Cortex of kidney (tissue), 1 donor: ENCODE measurements at places on chromosomes 3 and 15.

DNA sequence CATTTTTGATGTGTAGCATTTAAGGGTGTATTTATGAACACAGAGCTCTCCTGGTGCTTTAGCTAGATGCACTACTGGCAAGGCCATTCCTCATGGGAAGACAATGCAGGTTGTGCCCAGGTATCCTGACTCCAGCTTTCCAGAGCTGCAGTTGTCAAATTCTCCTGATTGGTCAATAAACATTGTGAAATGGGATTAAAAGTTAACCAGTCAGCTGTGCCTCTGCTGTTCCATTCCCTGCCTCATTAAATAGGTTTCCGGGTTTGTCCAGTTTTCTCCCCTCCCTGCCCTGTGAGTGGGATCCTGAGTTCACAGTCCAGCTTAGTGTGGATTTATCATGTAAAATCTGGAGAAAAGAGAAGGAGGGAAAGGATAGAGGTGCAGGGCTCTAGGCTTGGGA is 207.3 kb downstream of the SQOR start:
- DNase-seq = no peak

DNA sequence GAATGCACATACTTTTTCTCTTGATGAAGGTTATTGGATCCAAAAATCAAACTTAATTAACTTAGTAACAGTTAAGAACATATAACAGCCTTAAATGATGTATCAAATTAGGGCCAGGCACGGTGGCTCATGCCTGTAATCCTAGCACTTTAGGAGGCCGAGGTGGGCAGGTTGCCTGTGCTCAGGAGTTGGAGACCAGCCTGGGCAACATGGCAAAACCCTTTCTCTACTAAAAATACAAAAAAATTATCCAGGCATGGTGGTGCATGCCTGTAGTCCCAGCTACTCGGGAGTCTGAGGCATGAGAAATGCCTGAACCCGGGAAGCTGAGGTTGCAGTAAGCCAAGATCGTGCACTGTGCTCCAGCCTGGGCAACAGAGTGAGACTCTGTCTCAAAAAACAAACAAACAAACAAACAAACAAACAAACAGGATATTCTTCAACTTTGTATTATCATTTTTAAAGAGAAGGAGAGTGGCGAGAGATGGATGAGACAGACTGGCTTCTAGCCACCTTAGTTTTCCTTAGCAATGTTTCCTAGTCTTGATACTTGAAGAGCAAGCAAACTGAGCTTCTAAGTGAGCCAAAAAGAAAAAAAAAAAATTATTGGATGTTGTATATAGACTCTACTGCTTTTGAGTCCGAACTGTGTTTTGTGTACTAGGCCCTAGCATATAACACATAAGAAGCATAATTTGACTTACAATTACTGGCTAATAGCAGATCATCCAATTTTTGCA is 13.8 kb downstream of the SPRED1 start:
- no peak for DNase-seq

- DNase-seq = no peak
These were observed 5.5 kb downstream of the TM2D3 start for GRCh38 chr15:101646672-101647071.

DNA sequence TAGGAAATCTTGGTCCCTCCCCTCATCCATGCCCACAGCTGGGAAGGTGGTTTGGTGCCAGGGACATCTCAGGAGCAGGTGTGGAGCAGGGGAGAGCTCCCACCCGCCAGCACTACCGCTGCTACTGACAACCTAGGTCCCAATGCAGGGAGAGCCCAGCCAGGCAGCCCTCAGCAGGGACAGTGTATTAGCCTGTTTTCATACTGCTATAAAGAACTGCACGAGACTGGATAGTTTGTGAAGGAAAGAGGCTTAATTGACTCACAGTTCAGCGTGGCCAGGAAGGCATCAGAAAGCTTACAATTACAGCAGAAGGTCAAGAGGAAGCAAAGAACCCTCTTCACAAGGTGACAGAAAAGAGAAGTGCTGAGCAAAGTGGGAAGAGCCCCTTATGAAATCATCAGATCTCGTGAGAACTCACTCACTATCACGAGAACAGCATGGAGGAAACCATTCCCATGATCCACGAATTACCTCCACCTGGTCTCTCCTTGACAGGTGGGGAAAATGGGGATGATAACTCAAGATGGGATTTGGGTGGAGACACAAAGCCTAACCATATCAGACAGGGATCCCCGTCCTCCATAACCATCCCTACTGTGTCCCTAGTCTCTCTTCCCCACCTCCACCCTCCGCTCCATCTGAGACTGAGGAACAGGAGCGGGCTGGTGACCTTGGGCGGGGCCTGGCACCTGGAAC is 218.6 kb downstream of the TBC1D2B start:
- DNase-seq = no peak

DNA sequence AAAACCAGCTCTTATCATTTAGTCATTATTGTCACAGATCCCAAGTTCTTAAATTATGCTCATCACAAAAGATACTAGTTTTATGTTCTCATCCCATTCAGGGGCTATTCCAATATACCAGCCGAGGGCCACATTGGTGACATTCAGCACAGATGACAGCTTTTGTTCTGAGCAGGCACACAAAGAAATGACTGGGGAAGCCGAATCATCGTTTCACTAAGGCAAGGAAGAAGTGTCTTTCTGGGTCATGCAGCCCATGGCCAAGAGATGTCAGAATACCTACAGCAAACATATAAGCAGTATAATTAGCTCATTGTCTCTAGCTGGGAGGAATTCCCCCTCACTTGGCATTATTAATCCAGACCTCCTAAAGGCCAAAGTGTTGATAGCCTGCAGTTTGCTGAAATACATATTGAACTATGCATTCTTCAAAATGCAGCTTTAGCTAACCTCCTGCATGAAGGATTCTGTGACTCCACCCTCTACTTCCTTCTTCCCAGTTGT is 100.2 kb downstream of the CNTN4 start:
- DNase-seq = no peak

DNA sequence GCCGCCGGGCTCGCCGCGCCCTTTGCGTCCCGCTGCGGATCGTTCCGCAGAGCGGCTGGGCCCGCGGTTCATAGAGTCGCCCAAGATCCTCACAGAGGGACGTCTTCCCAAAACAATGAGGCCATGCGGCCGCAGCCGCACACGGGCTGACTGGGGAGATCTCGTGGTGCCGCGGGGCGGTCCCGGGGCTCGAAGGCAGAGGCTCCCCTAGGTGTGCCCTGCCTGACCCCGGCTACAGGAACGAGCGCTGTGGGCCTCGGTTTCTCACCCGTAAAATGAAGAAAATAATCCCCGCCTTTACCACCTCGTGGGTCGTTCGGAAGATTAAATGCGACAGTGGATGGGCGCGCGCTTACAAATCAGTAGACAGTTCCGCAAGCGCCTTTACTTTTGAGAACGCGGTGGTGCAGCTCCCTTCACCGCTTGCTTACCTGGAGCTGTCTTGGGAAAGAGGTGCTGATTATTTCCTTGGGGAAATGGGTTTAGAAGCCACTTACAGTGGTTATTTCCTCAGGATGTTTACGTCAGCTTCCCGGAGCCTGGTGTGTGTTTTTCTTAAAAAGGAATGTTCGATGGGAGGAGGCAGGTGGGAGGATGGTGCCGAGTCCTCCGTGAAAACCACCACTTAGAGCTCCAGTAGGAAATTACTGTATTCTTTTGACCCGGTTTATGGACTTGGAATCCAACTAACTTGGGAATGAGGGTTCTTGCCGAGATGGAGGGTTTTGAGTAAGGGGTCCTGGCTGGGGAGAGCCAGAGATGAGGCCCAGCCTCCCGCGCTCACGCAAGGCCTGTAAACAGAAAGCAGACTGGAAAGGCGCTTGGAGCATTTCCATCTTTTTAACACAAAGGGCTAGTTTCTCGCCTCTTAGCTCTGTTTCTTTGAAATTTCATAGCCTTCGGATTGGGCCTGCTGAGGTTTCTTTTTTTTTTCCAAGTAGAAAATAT is 1.9 kb upstream of the MEX3B start:
- no peak for DNase-seq

- no peak for DNase-seq
These were observed 55.8 kb downstream of the TMED3 start for GRCh38 chr15:79366691-79367090.

- no peak for DNase-seq
These were observed 256.1 kb upstream of the ARPP21 start for GRCh38 chr3:35383216-35383615.

DNA sequence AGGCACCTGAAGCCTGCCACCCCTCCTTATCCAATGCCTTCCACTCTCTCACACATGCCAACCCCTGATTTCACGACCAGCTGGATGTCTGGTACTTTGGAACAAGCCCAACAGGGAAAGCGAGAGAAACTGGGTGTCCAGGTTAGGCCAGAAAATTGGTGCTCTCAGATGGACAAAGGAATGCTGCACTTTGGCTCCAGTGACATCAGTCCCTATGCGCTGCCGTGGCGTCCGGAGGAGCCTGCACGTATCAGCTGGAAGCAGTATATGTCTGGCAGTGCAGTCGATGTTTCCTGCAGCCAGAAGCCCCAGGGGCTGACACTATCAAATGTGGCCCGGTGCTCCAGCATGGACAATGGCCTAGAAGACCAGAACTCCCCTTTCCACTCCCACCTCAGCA is 45.2 kb downstream of the CDAN1 start:
- DNase-seq = no peak

- DNase-seq = no peak
These were observed 41.8 kb downstream of the PRR23E start for GRCh38 chr3:127234778-127235177.

- no peak for DNase-seq
These were observed 26.2 kb upstream of the FHIT start for GRCh38 chr3:61277411-61277810.

DNA sequence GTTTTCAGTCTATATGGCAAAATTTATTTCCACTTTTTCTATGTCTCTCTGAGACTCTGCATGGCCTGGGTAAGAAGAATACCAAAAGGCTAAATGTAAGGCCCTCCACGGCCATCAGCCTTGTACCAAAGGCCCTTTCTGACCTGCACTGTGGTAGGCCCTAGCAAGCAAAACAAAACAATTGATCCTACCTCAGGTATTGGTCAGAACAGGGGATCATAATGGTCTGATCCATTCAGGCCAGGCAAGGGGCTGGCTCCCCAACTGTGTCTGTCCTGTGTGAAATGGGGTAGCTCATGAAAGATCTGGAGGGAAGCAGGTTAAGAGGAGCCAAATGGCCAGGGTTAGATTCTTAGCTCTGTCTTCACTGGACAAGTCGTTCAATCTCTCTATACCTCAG is 181.3 kb downstream of the SSR3 start:
- no peak for DNase-seq

DNA sequence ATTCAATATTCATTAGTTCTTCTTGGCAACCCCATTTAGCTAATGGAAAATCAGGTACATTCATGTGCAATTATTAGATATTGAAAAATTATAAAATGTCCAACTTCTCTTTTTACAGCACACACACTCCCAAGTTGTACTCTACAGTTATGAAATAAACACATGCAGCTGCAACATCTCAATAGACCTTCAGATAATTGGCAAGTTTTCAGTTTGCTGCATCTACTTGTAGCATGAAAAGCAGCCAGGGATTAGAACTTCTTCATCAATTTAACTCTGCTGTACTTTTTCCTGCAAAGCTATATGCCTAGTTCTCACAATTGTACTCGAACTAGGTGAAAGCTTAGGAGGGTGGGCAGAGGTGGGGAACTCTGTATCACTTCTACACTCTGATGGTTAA is 46.6 kb upstream of the FHIT start:
- no peak for DNase-seq

DNA sequence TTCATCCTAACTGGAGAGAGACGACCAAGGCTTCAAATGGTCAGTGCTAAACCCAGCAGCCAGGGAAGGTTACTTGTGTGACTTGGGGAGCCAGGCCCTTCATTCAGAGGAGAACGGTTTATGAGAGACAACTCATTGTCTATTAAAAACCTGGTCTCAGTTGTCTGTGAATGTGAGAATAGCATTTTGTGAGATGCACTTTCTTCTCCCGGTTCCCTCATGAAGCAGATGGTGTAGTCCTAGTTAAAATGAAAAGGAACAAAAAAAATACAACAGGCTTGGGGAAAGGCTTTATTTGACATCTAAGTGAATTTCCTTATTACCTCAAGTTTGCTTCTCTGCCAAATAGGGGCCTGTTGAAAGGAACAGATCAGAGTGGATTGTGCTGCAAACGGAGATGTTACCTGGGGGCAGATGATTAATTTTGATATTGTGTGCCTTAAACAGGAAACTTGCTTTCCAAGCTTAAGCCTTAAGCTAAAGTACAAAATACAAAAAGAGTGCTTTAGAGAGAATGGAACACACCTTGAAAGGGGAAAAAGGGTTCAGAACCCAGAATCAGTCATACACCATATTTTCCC is 202.7 kb upstream of the BHLHE40 start:
- DNase-seq = no peak

DNA sequence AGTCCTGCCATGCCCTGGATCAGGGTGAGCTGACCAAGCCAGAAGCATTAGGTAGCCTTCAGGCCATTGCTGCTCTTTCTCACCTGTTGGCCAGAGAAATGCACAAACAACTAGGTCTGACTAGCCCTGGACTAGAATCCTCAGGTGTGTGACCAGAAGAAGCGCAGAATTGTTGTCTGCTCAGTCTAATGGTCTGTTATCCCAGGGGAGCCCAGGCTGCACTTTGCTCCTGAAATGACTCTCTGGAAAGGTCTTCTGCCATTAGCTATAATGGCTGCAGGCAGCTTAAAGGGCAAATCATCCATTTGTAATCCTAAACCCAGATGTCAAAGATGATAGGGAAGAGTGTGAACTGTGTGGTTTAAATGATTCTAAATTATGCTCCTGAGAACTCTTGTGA is 246.1 kb downstream of the NFKBIZ start:
- DNase-seq = no peak

GRCh38 chr15:79192462-79193036 is 90.0 kb upstream of the ANKRD34C start:
- DNase-seq = no peak

DNA sequence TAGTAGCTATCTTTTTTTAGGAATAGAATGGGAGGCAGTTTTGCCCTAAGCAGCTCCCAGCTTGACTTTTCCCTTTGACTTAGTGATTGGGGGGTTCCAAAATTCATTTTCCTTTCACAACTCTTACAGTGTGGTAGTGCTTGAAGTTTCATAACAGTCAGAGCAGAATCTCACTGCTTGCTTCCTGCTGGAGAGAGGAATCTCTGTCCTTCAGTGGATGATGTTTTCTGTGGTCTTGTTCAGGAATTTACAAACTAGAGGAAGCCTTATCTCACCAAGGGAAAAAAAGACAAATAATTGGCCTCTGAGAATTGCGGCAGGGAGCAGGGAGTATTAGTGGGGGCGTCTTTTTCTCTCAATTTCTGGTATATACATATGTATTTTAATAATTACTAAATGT is 326.6 kb upstream of the C2CD4B start:
- no peak for DNase-seq

GRCh38 chr15:49751751-49752150 is 130.9 kb downstream of the DTWD1 start:
- no peak for DNase-seq

DNA sequence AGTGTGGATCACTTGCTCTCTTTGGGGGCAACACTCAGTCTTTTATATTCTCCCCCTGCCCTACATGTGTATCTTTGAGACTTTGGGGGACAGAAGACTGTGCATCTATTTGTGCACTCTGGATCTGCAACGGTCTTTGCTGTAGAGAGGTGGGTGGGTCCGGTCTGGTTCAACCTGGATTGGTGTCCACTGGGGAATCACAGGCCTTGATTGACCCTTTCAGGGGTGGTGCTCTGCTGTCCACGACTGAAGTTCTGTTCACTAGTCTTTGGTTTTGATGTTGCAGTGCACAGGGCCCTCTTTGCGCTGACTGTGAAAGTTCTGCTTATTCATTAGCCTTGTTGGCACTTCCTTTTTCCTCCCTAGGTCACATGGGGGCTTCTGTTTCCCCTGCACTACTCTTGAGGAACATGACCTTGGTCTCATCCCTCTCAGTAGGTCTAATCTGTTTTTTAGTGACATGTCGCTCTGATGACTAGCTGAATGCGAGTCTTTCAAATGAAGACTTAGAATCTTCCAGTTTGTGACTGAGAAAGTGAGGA is 284.2 kb downstream of the SV2B start:
- no peak for DNase-seq
